ENCODE measurements at places on chromosomes 6 and 20.
A peak's percentile ranks its signal among the peaks of the same experiment; 100 is the strongest.

DNA sequence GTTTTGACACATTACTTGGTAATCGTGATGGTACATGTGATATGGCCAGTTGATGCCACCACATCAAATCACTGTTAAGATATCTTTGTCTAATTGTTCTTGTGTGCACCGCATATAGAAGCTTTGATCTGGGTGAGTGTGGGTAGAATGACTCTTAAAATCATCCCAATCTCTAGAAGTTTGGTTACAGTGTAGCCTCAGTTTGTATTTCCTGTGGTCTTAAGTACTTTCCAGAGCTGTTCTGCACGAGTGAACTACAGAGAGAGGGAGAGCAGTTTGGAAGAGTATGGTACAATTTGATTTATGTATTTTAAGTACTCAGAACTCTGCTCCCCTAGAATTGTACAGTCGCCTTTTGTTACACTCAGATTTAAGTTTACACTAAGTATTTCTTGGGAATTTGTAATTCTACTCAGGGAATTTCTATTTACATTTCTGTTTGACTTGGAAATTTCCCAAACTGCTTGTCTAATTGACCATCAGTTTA lies 37.5 kb downstream of the SNX9 start:
- no peak for DNase-seq

DNA sequence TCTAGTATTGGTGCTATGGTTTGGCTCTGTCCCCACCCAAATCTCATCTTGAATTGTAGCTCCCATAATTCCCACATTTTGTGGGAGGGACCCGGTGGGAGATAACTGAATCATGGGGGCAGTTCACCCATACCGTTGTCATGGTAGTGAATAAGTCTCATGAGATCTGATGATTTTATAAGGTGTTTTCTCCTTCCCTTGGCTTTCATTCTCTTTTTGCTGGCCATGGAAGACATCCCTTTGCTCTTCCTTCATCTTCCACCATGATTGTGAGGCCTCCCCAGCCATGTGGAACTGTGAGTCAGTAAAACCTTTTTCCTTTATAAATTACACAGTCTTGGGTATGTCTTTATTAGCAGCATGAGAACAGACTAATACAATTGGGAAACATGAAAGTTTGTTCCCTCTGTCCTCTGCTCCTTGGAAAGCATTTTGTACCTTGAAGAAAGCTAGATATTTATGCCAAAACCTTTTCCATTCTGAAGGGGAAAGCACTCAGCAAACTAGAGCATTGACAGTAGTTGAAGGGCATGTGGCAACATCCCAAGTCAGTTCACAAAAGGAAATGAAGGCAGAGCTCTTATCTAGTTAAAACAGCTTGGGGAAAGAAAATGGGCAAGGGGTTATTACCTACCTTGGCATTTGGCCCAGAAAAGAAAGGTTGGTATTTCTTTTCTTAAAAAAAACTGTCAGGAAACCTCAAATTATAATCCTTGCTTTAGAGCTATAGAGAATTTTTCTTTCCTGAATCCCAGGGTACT lies 10.7 kb upstream of the TNFAIP3 start:
- DNase-seq = peak; percentile 88

GRCh38 chr6:31945507-31946369 lies at the start of gene CFB:
CFB (plus strand) TSS chr6:31946095; CDS start chr6:31946222, 127 bp downstream.
- DNase-seq = no peak

DNA sequence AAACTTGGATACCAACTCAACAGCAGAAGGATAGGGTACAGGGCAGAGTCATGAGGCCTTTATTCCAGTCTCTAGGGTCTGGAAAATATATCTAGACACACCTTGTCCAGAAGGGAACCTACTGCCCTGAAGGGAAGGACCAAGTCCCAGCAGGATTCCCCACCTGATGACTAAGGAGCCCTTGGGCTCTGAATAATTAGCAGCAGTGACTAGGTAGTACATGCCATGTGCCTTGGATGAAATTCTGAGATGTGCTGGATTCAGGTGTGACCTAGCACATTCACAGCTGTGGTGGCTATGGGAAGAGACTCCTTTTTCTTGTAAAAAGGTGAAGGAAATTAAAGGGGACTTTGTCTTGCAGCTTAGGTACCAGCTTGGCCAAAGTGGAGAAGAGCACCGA lies 364.3 kb upstream of the PTCHD4 start:
- no peak for DNase-seq

DNA sequence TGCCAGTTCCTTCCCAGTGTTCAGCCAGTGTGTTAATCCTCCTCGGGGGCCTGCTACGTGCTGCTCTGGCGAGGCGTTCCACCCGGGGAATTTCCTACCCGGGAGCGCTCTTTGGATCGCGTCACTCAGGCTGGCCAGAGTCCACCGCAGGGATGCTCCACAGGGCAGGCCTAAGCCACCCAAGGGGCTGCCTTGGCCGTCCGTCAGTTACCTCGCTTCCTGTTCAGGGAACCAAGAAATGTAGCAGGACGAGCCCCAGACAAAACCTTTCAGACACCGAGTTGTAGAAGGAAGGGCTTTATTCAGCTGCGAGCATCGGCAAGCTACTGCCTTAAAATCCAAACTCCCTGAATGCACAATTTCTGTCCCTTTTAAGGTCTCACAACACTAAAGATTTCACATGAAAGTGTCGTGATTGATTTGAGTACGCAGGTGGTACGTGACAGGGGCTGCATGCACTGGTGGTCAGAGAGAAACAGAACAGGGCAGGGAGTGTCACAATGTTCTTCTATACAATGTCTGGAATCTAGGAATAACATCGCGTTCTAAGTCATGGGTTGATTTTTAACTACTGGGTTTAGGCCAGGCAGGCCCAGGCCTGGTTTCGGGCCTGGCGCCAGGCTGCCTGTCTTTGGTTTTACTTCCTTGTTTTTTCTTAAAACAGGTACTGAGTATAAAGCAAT lies 15.7 kb upstream of the POU5F1 start:
- no peak for DNase-seq

GRCh38 chr20:50346374-50347283 lies 156.0 kb downstream of the CEBPB start:
- peak; percentile 46 for DNase-seq

GRCh38 chr20:57287007-57287880 lies 20.8 kb upstream of the BMP7 start:
- no peak for DNase-seq

GRCh38 chr6:84258268-84258667 lies 30.8 kb upstream of the CEP162 start:
- DNase-seq = no peak

DNA sequence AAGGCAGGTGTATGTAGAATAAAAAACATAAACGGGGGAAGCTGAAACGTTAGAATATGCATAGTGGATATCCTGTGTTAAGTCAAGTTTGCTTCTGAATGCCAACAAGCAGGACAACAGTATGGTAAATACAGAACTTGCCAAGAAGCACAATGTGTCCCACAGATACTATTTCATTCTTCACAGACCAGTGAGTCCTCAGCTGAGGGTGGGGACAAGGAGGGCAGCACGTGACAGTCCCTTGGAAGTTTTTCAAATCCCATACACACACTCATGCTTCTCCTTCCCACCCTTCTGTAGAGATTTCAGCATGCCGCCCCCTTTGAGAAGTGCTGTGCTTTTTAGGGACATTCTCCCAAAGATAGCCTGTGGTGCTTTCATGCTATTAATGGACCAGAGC lies 268.5 kb upstream of the ECI2 start:
- DNase-seq = no peak

- DNase-seq = no peak
These were observed 27.5 kb upstream of the SNRPC start for GRCh38 chr6:34729631-34730470.

- DNase-seq = no peak
These were observed 144.4 kb upstream of the PDE10A start for GRCh38 chr6:165807249-165807960.

DNA sequence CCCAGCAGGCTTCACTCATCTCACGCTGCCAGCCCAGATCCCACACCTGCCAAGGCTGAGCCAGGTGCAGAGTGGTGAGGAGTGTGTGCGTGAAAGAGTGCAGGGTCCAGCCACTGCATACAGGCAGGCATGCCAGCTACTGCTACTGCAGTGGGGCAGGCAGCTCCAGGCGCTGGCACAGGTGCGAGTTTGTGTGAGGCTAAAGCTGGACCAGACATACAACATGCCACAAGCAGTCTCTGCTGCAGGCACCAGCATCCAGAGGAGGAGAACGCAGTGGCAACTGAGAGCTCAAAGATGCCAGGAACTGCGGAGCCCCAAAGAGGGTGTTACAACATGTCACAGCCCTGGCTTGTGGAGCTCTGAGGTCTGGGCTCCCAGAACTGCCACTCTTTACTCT lies 149.8 kb downstream of the EYS start:
- no peak for DNase-seq

GRCh38 chr6:166297606-166298005 lies 10.6 kb downstream of the PRR18 start:
- no peak for DNase-seq

GRCh38 chr6:814378-815347 lies 121.7 kb upstream of the EXOC2 start:
- no peak for DNase-seq

GRCh38 chr6:108142240-108142639 lies 23.6 kb upstream of the NR2E1 start:
- DNase-seq = no peak

DNA sequence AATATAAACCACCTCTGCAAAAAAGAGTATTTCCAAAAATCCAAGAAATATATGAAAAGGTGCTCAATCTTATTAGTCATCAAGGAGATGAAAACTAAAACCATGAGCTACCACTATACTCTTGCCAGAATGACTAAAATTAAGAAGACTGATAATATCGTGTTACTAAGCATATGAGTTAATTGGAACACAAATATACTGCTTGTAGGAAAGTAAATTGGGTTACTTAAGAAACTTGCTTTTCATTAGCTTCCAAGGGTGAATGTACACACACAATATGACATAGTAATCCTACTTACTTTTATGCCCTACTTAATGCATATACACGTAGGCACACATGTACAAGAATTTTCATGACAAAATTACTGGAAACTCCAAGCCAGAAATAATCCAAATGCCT lies 3.4 kb downstream of the THEMIS start:
- no peak for DNase-seq

GRCh38 chr6:75102301-75102700 lies 103.6 kb downstream of the COL12A1 start:
- no peak for DNase-seq

DNA sequence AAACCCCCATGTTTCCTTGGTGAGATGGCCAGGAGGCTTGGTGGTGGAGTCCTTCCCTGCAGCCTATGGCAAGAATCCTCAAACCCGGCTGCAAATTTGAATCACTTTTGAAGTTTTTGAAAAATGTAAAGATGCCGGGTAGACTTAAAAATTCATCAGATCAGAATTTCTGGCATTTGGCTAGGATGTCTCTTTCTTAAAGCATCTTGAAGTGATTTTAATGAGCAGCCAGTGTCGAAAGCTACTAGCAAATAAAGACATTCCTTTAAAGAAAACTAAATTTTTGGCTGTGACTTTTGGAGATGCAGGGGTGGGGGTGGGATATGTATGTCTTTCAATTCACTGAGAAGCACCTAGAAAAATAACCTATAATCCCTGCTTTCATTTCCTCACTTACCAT lies 25.6 kb upstream of the NOX3 start:
- no peak for DNase-seq

- no peak for DNase-seq
These were observed 31.6 kb downstream of the MYLK4 start for GRCh38 chr6:2719093-2719455.

DNA sequence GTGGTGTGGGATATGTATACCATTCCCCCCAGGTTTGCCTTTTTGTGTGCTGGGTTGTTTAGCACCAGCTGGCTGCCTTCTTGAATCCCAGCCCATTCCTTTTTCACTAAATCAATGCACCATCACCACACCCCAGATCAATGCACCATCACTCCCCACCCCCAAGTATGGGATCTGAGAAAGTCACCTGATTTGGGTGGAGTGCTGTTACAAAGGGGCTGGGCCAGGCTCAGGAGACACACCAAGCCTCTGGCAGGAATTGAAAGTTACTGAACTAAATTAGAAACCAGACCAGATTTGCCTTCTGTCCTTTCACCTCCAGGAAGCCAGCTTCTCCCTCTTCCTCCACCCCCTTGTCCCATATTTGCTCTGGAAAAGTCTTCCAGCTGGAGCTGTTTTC lies 19.6 kb upstream of the PKHD1 start:
- DNase-seq = no peak

GRCh38 chr6:82205930-82206392 lies 41.6 kb downstream of the IBTK start:
- DNase-seq = no peak

DNA sequence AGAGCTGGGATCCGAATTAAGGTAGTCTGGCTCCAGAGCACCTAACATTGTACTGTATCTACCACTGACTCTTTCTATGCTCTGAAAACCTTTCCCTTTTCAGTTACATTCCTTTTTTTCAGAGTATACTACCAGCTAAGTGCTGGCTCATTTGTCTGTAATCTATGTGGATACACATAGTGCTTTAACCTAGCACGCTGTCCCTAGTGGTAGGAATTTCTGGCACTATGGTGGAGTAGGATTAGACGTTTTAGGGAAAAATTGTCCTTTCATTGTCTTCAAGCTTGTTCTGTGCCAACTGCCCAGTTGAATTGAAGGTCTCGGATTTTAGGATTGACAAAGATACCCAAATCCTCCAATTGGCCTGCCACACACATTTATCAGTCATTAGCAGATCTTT lies 259.1 kb upstream of the FERMT1 start:
- DNase-seq = no peak

- no peak for DNase-seq
These were observed 38.3 kb upstream of the SMLR1 start for GRCh38 chr6:130788954-130789353.

- DNase-seq = no peak
These were observed 926 bp downstream of the MYLIP start for GRCh38 chr6:16129623-16130401.

GRCh38 chr6:157075549-157076450 lies 247.5 kb downstream of the TMEM242 start:
- DNase-seq = no peak

DNA sequence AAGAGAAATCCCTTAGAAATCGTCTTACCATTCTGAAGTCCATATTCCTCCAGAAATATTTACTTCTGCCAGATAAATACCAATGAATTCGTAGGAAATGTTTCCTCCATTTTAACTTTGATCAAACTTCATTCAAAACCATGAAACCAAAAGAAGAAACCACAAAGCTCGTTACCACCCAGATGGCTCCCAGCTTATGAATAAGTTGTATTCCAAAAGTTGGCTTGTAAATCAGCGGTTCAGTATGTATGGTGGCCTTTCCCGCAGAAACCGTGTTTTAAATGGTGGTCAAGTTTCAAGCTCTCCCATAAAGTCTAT lies 73.6 kb upstream of the RIPOR2 start:
- no peak for DNase-seq

DNA sequence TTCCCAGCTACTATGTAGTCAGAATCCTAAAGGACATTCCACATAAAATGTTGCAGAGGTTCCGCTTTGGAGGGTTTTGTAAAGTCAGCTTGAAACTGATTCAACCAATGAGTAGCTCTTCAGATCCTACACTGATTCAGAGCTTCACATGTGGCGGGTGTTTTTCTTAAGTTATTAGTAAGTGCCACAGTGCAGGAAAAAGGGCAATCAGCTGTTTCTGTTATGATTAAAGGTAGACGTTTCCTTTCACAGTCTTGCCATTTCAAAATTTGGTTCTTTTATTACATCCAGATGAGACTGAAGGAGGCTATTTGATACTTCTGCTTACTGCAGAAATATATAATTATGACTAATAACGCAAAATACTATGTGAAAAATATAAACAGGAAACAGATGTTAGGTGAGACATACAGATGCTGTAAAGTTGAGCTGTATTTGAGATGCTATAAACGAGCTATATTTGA lies 443.9 kb downstream of the CDKAL1 start:
- no peak for DNase-seq

GRCh38 chr6:82364087-82365015 lies 734 bp downstream of the TPBG start:
- no peak for DNase-seq

All from GF-D8 (cell line).